GM13976 (cell line): ENCODE measurements at places on chromosomes 2 and 18.

- DNase-seq: no peak
These were observed 369.8 kb upstream of the CDH7 start for GRCh38 chr18:65380986-65381385.

GRCh38 chr2:165057308-165057707, 102.0 kb upstream of the SLC38A11 start:
- no peak for DNase-seq

DNA sequence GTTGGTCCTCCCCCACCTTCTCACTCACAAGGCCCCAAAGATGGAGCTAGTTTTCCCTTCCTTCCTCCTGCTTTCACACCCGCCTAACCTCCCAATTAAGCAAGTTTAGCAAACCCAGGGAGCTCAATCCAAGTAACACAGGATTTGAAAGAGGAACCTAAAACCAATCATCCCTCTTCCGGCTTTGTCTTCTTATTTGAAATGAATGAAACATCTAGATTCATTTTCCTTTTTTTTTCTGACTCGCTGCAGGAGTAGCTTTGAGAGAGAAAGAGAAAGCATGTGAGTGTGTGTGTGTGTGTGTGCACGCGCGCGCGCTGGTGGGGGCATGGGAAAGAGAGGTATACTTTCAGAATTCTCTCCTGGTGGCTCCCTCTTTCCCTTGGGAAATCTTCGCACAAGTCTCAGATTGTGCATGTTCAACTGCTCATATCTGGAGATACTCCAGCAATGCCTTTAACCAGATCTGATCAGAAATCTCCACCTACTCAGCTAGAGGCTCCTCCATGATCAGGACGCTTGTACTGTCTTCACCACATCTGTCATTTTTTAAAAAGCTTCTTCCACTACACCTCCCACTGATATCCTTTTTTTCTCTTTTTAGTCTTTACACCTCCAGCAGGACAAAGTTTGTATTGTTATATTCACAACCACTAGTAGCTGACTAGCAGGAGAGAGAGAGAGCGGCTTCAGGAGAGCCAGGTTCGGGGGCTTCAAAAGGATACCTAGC, 1.7 kb downstream of the SLC8A1 start:
- DNase-seq: peak; percentile 5

- peak; percentile 88 for DNase-seq
These were observed 1.8 kb upstream of the AGBL5 start for GRCh38 chr2:27049422-27050280.

DNA sequence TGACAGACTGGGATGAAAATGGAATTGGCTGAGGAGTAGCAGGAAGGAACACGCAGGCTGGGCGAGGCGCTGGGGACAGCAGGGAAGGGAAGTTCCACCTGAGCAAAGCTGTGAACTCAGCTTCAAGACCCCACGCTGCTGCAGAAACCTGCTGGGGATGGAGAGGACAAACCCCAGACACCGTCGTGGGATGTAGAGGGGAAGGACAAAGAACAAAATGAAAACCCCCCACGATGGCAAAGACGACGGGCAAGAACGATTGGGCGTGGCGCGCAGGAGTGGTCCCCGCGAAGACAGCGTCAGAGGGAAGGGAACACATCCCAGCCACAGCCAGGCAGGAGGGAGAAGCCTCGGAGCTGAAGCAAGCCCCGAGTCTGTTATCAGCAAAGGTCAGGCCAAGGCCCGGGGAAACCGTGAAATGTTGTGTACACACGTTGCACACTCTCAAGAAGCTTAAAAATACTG, 222.9 kb downstream of the NDUFA10 start:
- DNase-seq: no peak

DNA sequence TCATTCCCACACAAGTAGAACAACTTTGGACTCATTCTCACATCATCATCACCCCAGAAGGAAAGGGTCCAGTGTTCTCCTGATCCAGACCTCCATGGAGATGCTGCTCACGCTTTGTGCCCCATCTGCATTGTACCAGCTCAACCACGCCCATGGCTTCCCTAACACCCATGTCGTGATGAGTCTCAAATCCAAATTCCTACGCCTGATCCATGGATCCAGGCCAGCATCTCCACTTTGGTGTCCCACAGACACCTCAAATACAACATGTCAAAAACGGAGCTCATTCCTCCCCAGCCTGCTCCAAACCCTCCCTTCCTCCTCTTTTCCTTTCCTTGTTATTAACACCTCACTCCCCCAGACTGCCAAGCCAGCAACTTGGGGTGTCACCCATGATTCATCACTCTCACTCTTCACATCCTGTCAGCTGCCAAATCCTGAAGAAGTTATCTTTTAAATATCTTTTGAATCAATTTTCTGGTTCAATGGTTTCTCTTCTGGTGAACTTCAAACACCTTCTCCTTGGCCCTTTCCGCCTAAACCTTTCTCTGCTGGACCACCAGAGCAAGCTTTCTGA, 30.2 kb upstream of the FAM124B start:
- no peak for DNase-seq

DNA sequence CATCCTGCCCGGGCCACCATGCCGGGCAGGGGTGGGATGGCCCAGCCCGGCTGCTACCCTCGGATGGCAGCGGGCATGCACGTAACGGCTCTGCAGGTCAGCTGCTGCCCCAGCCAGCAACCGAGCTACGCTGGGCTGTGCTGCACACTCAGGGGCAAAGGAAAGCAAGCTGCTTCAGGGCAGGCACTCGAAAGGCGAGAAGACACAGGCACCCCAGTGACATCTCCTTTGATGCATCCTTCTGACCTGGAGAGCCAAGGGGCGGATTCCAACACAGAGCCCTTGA, 8.8 kb downstream of the HDAC4 start:
- DNase-seq: no peak

DNA sequence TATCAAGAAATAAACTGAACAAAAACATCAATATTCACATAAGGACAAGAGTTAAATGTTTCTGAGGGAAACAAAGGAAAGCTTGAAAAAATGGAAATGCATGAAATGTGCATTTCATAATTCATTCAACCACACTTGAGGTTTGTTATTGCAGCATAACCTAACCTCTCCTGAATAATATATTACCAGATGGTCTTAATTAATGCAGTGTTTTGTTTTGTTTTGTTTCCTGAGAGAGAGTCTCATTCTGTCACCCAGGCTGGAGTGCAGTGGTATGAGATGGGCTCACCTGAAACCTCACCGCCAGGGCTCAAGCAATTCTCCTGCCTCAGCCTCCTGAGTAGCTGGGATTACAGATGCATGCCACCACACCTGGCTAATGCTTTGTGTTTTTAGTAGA, 139.9 kb upstream of the PIEZO2 start:
- DNase-seq: no peak

GRCh38 chr2:233531955-233532354, 34.6 kb downstream of the USP40 start:
- DNase-seq: no peak

GRCh38 chr2:74789271-74789670, 44.7 kb upstream of the HK2 start:
- no peak for DNase-seq

- no peak for DNase-seq
These were observed 112.1 kb upstream of the SERPINE2 start for GRCh38 chr2:224151161-224151560.

DNA sequence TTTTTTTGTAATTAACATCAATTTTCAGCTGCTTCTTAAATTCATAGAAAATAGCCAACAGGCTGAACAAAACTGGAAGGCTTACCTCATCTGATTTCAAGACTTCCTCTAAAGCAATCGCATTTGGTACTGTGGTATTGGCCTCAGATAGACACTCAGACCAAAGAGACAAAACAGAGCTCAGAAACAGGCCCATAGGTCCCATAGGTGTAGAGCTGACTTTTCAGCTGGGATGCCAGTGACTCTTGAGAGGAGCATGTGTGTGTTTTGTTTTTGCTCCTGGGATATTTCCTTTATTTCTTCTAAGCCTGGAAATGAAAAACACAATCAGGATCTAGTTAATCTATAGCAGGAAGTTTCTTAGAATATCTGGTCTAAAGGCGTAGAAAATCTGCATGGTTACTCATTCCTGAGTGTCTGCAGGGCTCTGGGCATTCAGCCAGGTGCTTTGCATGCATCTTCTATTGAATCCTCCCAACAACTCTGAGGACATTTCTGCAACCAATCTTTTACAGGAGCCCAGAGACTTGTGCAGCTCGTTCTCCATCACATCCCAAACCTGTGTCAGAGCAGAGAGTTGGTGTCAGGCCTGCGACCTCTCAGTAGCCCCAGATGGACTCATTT, 190.8 kb downstream of the RTP5 start:
- no peak for DNase-seq

GRCh38 chr2:118558846-118559245, 288.6 kb downstream of the EN1 start:
- no peak for DNase-seq

GRCh38 chr2:152427902-152428301, 92.9 kb downstream of the FMNL2 start:
- no peak for DNase-seq

DNA sequence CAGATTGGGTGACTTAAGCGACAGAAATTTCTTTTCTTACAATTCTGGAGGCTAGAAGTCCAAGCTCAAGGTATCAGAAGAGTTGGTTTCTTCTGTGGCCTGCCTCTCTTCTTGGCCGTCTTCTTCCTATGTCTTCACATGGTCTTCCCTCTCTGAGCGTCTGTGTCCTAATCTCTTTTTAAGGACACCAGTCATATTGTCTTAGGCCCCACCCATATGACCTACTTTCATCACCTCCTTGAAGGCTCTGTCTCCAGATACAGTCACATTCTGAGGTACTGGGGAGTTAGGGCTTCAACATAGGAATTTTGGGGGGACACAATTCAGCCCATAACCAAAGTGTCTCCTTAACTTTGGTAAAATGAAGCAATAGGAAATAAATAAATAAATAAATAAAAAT, 110.9 kb upstream of the EPC2 start:
- DNase-seq: no peak

DNA sequence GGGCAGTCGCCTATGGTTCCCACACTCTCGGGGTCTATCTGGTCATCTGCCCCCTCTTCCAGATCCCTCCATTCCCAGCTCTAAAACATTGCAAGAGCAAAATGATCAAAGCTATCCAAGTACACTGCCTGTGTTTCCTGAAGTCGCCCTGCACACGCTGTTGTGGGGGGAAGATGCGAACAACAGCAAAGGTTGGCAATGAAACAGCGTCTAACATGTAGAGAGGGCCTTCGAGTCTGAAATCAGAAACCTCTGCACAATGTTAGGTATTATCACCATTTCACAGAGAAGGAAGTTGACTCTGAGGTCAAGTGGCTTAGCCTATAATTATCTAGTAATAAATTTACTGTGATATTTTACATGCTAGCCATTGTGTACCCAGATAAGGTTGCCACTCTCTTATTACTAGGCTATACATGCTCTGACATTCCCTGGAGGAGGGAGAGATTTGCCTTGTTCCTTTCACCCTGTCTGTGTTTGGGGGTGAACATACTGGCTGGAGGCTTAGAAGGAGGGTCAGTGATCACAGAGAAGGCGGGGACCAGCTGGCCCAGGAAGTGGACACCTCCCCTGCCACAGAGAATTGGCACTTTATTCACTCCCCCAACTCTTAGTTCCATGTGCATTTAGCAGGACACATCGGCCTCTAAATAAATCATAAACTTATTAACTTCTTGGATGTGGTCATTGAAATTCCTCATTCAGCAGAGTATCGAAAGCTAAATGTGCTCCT, 36.8 kb downstream of the KCTD1 start:
- DNase-seq: no peak

- no peak for DNase-seq
These were observed 19.3 kb upstream of the ITGAV start for GRCh38 chr2:186570604-186571003.

DNA sequence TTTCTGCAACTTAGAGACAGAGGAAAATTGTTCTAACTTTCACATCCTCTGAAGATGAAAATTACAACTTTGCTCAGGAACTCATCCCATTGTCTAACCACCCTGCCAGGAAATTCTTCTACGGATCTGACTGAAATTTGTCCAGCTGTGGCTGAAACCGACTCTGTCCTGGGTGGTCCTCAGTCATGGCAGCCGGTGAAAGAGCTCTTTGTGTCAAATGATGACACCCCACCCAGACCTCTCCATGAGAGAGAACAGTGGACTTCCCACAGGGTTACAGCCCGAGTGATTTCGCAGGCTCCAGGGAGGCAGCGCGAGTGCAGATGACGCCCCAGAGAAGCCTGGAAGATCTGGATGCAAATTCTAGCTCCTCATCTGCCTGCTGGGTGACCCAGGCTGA, 65.1 kb upstream of the TRIB2 start:
- no peak for DNase-seq

DNA sequence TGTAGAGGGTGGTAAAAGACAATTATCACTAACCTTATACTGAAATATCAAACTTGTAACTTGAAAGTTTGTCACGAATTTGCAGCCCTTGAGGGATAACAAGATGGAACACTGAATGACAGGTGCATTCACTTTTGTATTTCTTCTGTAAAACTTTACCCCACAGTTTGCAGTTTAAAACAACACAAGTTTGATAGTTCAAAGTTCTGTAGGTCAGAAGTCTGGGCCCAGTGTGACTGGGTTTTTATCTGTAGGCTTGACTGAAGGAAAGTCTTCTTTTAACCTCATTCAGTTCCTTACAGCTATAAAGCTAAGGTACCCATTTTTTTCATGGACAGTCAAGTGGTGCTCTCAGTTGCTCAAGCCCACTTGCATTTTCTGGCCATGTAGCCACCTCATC, 257.1 kb upstream of the NRXN1 start:
- DNase-seq: no peak

- DNase-seq: no peak
These were observed 28.2 kb upstream of the GIGYF2 start for GRCh38 chr2:232668805-232669444.

DNA sequence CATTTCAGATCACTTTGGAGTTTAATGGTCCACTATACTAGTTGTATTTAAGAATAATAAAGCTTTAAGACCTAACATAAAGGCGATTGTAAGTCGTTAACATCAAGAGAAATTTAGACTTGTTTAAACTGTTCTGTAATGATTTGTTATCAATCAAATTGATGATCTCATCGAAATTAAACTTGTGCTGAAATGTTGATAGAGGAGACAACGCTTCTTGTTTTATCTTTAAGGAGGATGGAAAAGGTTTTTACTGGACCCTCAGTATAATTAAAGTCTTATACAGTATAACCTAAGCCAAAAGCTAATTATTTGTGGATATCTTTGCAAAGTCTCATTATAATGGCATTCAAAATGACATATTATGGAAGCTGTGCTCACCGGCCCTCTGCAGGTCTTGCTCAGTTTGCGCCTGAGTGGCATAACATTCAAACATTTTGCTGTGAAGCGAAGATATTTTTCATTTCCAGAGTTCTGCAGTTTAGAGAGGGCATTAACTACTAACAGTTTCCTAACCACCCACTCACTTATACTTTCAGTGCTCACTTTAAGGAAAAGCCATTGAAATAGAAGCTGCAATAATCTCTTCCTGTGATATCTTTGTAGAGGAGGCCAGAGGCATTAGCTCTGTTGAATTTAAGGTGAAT, 1.4 kb upstream of the SERTAD2 start:
- no peak for DNase-seq

DNA sequence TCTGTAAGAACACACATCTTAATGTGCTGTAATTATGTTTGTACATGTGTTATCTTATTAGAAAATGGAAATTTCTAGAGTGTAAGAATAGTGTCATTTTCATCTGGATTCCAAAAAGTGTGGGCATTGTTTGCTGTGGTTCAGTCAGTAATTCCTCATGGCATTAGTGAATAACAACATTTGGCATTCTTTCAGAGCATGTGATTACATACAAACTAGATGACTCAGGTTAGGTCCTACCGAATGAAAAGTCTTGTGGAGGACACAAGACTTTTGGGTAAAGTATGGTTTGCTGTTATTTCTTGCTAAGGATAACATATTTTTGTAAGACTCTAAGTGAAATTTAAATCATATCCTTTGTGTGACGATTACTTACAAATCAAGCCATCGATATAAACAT, 593.1 kb upstream of the NRXN1 start:
- DNase-seq: no peak

- DNase-seq: peak; percentile 2
These were observed 136.8 kb downstream of the ASB1 start for GRCh38 chr2:238563551-238563950.
